ENCODE measurements at places on chromosomes 13 and 19.

DNA sequence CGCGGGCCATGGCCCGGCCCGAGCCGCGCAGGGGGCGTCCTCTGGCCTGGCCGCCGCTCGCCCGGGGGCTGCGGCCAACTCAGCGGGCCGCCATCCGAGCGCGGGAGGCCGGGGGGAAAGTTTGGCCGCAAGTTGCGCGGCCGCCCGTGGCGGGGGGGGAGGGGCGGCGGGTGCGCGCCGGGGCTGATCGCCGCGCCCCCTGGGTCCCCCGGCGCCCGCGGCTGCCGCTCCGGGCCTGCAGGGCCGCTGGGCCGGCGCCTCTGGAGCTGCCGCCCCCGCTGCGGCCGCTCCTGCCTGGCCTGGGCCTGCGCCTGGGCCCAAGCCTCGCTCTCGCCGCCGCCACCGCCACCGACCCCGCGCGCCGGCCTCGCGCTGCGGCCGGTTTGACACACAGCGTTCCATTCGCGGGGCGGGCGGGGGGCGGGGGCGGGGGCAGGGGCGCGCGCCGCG lies at the start of gene NR2F6:
Gene NR2F6 (minus strand): TSS at position 385 of the 450 bp plus-strand sequence. CDS start 699 bp downstream, outside the sequence.
- no peak for DNase-seq

DNA sequence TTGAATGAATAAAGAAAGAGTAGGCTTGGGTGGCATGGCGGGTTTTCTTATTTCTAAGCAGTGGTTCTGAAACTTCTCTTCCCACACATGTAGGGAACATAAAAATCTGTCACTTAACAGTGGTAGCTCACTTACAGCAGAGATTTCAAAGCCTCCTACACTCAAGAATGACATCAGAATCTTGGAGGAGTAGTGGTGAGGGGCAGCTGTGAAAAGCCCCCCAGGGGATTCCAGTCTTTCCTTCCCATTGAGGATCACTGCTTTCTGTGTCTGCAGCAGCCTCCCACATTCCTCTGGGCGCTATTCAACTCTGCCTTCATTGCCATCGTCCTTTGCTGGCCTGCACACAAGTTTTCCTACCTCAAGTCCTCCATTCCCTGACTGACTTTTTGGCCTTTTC lies 8.6 kb upstream of the NEK5 start:
- DNase-seq: no peak

GRCh38 chr13:37290716-37291505 lies 185.4 kb upstream of the CSNK1A1L start:
- no peak for DNase-seq

- no peak for DNase-seq
These were observed 3.9 kb downstream of the SIX5 start for GRCh38 chr19:45764945-45765701.

DNA sequence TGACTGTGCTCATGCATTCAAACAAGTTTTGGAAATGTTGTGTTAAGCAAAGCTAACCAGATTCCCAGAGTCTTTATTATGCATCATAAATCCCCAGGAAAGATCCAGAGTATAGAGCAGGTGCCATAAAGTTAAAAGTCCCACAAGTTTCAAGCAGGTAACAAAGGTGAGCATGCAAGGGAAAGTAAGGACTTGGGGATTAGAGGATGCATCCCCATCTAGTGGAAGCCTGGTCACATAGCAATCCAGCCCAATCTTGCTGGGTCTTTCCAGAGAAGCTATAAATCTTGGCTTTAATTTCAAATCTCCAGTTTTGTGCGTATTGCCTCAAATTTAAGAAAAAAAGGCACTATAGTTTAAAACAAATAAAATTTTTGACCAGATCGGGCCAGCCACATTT lies 72.7 kb downstream of the ZNF254 start:
- DNase-seq: no peak
